ENCODE measurements at places on chromosomes 5 and 9.

DNA sequence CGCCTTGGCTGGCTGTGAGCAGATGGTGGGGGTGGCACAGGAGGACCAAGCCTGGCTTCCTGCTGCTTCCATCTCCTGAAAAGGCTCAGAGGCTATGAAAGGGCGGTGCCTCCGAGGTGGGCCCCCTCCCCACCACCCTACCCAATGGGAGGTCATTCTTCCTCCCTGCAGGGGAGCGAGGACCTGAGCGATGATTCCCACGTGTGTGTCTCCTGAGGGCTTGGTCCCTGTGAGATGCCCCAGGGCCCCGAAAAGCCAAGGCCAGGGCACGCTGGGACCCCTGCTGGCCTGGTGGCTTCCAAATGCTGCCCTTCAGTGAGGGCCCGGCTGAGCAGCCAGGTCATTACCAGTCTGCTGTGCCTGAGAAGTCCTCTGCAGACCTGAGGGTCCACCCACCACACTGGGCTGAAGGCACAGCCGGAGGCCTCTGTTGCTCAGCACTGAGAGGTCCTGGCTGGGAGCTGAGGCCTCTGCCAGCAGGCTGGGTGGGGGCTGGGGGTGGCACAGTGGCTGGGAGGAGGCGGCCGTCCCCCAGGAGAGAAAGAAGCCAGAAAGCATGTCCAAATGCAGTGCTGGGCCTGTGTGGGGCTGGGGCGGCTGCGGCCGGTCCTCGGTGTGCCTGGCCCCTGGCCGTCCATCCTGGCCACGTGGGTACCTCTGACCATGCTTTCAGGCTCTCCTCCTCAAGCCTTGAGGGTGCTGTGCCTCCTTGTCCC is 14.0 kb upstream of the SLC6A19 start:
- DNase-seq = no peak

GRCh38 chr5:93916872-93917271 is 175.5 kb upstream of the POU5F2 start:
- no peak for DNase-seq

- DNase-seq = no peak
Observed at GRCh38 chr5:76608833-76609232, 14.4 kb downstream of the F2RL2 start.

DNA sequence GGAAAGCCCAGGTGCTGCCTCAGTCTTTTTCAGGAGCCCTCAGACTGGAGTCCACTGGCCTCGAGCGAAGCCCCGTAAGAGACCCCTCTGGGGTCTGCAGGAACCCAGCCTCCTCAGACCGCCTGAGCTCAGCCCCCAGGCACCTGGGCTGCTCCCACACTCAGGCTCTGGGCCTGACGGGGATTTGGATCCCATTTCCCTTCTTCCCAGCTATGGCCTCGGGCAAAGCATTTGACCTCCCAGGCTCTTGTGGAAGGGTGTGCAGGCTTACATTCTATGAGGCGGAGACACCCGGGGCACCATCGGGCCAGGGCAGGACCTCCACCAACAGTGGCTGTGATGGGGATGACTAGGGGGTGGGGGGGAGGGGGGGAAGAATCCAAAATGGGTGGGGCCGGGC is 4.5 kb downstream of the AGPAT2 start:
- DNase-seq = no peak

DNA sequence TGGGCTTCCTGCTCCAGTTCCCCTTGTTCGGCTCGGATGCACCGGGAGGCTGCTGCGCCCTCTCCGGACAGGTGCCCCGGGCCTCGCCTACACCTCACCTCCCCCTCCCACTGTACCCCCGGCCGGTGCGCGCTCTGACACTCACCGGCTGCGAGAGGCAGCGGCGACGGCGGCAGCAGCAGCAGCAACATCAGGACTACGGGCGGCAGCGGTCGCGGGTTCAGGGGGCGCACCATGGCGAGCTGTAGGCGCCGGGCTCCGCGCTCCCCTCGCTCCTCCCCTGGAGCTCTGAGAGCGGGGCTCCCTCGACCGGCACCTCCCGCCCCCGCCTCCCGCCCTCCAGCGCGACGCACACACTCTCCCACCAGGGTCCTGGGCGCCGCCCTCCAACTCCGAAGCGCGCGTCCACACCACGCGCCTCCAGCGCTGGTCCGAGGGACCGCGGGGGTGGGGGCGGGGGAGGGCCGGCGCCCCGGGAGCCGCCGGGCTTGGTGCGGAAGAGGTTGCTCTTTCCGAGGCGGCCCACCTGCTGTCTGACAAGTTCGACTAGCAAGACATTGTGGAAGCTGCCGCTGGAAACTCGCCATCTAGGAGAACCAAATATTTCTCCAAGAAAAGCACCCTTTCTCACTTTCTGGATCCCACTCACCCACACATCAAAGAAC is at the start of gene GFRA3:
Gene GFRA3, minus strand, starts transcription at position 433 of the 665 bp plus-strand sequence. Its CDS starts 197 bp downstream, at position 236.
- DNase-seq = no peak

GRCh38 chr5:73266925-73267765 is 94.2 kb downstream of the TMEM174 start:
- DNase-seq = no peak

DNA sequence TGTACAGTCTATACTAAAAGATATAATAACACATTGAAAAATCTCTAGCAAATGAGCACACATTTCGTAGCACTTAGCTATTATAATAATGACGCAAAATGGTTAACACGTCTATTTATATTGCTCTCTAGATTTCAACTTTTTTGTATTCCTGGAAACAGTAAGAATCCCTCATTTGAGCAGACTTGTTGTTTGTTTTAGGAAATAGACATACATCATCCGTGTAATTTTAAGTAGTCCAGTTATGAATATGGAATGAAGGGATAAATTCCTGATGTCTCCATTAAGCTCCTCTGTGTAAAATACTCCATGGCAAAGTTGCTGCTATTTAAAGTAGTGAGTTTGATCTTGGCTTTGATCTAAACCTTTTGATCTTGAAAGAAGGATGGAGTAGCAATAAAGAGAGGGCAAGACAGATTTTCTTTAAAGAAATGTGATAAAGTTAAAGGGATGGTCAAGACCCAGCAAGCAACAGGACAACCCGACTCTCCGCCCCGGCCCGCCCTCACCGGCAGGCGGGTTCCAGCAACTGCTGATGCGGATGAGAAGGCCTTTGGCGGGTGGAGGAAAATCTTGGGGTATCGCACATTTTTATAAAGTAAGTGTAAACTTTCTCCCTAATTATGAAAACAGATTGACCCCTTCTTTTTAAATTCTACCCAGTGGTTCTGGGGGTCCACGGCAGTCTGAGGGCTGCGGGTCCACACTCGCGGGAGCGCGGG is 277.4 kb downstream of the AOPEP start:
- DNase-seq = no peak
